ENCODE measurements at places on chromosomes 6 and 20.

DNA sequence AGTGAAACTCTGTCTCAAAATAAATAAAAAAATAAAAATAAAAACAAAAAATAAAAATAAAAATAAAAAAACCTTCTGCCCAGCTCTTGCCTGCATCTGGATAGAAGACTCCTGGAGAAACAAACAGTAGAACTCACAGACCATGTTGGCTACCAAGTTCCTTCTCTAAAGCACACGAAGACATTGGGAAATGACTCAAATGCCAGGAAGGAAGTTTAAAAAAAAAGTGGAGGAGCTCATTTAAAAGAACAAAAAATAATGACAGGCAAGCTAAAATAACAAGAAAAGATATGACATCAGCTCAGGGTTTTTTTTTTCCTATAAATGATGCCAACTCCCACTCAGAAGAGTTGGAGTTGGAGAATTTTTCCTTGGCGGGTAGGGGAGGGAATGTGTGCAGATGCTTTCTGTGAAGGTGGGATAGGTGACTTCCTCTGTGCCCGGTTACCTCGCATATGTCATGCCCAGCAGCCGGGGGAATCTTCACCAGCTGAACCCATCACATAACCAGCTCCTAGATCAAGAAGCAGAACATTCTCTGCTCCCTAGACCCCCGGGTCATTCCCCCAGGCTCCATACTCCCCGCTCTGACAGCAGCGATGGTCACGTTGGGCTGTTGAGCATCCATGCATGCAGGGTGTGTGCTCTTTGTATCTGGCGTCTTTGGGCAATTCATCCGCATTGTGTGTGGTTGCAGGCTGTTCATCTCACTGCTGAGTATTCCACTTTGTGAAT is 17.3 kb upstream of the CD93 start:
- DNase-seq, result no peak

GRCh38 chr6:156645097-156645496 is 132.1 kb upstream of the ARID1B start:
- DNase-seq, result no peak

DNA sequence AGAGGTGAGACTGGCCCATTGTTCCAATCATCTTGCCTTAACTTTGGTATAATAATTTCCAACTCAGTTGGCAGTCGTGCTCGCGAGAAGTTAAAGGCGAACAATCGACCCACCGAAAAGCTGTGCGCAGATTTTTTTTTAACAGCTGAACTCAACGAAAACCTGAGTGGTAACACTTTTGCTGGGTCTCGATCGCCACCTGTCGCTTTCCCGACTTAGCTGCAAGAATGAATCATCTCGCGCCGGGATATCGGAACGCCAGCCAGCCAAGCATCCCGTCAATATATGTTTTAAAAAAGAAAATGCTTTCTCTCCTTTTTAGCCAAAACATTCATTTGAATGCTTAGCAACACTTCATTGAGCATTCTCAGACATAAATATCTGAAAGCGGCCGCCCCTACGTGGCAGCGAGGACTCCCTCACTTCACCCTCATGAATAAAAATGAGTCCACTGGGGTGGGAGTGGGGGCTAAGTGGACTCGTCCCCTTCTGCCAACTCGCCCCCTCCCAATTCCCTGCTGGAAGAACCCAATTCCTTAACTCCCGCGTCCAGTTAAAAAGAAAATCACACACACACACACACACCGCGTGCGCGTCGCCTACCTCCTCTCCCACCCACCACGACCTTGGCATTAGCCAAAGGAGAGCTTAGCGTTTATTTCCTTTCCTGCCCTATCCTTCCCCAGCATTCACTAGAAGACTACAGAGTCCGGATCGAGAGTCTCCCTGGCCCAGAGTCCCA is 1.5 kb downstream of the COL12A1 start:
- peak; percentile 23 for DNase-seq

DNA sequence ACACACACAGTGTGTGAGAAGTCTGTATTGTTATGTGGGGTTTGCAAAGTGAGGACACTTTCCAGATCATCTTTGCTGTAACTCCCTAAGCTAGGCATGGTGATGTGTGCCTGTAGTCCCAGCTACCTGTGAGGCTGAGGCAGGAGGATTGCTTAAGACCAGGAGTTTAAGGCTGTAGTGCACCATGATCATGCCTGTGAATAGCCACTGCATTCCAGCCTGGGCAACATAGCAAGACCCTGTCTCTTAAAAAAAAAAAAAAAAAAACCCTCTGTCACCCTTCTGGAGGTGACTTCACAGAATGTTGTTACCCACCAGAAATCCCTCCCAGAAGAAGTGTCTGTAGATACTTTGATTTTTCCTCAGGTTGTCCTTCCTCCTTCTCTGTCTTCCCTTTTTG is 14.9 kb downstream of the CASS4 start:
- no peak for DNase-seq

Measured in NCI-H1694 (cell line).